Activated CD4-positive, CD25-positive, alpha-beta regulatory T cell (primary cell): ENCODE measurements at places on chromosomes 16 and 17.
A peak's percentile ranks its signal among the peaks of the same experiment; 100 is the strongest.

GRCh38 chr16:66728804-66729203 lies 22.6 kb downstream of the DYNC1LI2 start:
- DNase-seq, result no peak

DNA sequence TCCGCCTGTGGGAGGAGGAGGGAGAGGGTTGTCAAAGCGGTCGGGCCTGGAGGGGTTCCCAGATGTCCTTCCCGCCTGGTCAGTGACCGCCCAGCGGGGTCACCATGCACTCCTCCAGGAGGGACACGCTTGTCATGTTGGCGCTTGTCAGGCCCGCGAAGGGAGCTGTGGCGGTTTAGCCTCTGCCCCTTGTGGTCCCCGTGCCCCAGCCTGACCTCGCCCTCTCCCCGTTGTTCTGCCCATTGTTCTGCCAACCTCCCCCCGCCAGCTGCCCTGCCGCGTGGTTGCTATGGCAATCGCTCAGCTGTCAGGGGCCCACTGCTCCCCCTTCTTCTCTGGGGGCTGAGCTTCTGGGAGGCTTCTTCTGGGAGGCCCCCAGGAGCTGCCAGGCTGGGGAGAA lies 146.4 kb upstream of the CIBAR2 start:
- no peak for DNase-seq

- DNase-seq, result peak; percentile 71
These were observed 55.8 kb upstream of the FASN start for GRCh38 chr17:82153745-82154375.

DNA sequence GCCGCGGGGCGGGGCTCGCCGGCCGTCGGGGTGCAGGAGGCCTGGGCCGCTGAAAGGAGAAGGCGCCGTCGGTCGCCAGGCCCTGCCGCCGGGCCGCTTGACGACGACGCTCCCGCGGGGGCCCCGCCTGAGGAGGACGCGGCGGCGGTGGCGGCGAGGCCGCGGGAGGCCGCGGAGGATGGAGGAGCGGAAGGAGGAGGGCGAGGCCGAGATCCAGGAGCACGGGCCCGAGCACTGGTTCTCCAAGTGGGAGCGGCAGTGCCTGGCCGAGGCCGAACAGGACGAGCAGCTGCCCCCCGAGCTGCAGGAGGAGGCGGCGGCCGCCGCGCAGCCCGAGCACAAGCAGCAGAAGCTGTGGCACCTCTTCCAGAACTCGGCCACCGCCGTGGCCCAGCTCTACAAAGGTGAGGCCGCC lies 430 bp downstream of the HAPSTR1 start:
- peak; percentile 49 for DNase-seq

GRCh38 chr16:89197633-89198416 lies 2.5 kb downstream of the SLC22A31 start:
- DNase-seq, result no peak

- DNase-seq, result no peak
These were observed 49.4 kb downstream of the ADAMTS18 start for GRCh38 chr16:77385481-77385880.

- no peak for DNase-seq
These were observed 1.6 kb downstream of the OMG start for GRCh38 chr17:31295489-31295871.

- no peak for DNase-seq
These were observed 21.8 kb downstream of the CLEC16A start for GRCh38 chr16:10966129-10966528.

DNA sequence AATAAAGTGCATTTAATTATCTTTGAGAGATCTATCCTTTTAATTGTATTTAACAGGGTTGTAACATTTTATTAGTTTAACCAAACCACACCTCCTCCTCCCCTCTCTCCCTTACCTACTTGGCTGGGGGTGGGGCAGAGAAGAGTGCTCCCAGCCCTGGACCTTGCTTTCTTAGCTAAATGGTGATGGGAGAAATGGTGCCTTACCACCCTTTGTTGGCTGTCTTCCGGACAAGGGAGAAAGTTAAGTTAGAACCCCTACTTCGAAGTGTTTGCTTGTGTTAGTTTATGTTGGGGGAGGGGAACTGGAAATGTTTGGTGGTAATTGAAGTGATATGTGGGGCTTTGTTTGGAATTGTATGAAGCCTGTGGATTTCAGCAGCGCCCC lies 3.9 kb downstream of the FZD2 start:
- DNase-seq, result no peak

DNA sequence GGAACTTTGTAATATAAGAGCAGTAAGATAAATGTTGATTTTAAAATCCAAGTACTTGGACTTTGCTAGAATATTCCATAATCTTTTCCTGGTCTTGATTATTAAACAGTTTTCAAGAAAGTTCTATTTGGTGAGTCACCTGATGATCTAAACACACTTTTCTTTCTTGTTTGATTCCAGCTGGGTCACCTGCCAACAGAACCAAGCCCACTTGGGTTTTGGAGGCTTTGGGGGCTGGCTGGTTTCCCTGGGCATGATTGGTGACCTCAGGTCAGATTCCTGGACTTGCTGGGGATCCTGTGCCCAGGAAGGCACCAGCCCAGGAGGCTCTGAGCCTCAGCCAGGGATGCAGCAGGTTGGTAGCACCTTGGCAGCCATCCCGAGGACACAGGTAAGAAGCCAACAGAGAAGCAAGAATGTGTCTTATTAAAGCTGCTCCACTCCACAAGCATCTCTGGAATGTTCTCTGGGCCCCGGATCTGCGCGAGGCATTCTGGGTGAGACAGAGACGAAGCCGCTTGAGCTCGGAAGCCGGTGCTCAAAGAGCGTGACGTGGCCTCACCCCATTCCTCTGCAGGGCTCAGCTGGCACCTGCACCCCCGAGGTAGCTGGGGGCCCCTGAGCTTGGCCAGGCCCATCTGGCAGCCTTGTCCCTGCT lies 3.1 kb upstream of the TEX19 start:
- DNase-seq, result no peak

GRCh38 chr17:76992891-76993290 lies 124.7 kb downstream of the MGAT5B start:
- no peak for DNase-seq

GRCh38 chr16:49773534-49774475 lies 82.1 kb downstream of the ZNF423 start:
- DNase-seq, result no peak

GRCh38 chr16:11752856-11753255 lies 10.2 kb upstream of the TXNDC11 start:
- no peak for DNase-seq

DNA sequence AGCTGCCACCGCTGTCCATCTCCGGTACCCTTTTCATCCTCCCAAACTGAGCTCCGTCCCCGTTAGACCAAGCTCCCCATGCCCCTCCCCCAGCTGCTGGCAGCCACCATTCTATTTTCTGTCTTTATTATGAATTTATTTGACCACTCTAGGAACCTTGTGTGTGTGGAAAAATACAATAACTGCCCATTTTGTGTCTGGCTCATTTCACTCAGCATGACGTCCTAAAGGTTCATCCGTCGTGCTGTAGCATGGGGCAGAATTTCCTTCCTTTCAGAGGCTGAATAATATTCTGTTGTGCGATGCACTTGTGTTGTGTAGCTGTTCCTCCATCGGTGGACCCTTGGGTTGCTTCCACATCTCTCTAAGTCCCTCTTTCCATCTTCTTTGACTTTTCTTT lies 263.1 kb downstream of the SEC14L1 start:
- DNase-seq, result no peak

GRCh38 chr17:78710607-78711006 lies 71.5 kb downstream of the CYTH1 start:
- no peak for DNase-seq

GRCh38 chr16:69763599-69763942 lies 1.4 kb downstream of the WWP2 start:
- DNase-seq, result no peak

GRCh38 chr16:84198401-84198800 lies 7.4 kb downstream of the ADAD2 start:
- no peak for DNase-seq

GRCh38 chr17:68572138-68572842 lies 28.9 kb downstream of the FAM20A start:
- no peak for DNase-seq

DNA sequence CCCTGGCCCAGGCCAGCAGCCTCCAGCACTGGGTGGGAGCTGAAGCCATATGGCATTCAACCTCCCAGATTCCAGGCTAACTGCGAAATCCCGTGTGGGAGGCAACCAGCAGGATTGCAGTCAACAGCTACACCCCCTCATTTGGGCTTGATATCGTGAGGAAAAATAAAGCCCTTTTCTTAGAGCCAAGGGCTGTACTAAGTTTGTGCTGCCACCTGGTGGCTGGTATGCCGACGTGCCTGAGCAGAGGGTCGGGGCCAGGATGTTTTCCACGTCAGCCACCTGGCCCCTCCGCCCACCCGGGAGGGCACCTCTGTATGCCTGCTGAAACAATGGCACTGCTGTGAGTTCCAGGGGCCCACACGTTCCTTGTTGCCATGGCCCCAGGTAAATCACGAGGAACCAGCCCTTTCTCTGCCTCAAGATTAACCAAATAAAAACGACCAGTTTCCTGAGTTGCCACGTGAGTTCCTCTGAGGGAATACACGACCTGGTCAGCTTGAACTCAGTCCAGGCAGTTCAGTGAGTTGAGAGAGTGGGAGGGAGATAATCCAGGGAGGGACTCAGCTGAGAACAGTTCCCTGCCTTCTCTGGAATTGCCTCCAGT lies 9.0 kb downstream of the TMEM98 start:
- DNase-seq, result peak; percentile 42

DNA sequence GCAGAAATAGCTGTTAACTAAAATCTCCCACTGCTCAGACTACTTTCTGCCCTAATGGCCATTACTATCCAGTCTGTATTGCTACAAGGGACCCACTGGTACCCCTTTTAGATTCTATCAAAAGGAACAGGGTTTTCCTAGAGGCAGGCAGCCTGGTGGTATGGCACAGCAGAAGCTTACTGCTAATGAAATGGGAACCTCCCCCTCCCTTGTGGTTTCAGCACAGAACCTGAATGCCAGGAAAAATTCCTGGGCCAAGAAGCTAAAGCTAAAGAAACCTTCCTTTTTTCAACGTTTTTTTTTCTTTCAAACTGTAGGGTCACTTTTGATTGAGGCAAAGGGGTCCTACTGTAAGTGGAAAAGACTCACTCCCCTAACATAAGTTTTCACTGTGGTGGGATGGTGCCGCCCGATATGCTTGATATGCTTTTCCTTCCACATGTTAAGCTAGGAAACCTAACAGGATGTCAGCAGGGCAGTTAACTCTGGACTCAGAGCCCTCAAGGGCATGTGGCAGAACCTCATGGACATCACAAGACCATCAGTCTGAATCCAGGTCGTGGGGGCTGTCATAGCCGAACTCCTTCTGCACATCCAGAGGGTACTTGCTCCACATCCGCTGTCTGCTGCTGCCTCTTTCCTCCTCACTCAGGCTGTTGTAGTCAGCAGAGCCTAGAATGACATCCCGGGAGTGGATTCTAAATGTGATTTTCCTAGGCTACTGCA lies 9.8 kb downstream of the SLC7A6OS start:
- no peak for DNase-seq

DNA sequence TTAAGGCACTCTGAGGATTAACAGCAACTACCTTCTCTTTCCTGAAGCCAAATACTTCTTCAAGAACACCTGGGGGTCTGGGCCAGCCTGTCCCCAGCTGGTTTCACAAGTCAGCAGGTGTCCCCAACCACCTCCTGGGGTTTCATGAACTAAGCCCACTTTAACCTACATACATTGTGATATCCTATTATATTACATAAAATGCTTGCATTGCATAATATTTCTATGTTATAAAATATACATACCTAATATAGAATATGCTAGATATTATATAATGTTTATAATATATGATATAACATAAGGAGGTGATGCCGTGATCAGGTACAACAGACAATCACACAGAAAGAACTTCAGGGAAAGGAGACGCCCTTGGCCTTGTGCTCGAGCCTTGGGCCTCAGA lies 367.6 kb downstream of the C16orf95 start:
- DNase-seq, result no peak

DNA sequence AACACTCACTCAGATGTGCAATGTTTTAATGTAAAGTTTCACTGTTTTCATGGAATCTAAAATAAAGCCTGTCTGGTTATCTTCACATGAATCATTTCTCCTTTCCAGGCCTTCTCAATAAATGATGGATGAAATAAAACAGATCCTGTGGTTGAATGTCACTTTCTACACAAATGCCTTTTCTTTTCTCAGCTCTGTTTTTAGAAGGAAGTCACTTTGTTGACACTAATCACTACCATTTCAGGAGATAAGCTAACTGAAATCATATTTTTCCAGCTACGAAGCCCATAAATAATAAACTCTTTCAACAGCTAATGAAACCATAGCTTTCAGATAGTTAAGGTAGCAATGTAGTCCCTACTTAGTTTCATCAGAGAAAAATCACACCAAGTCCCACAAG lies 17.9 kb downstream of the NME2 start:
- no peak for DNase-seq

DNA sequence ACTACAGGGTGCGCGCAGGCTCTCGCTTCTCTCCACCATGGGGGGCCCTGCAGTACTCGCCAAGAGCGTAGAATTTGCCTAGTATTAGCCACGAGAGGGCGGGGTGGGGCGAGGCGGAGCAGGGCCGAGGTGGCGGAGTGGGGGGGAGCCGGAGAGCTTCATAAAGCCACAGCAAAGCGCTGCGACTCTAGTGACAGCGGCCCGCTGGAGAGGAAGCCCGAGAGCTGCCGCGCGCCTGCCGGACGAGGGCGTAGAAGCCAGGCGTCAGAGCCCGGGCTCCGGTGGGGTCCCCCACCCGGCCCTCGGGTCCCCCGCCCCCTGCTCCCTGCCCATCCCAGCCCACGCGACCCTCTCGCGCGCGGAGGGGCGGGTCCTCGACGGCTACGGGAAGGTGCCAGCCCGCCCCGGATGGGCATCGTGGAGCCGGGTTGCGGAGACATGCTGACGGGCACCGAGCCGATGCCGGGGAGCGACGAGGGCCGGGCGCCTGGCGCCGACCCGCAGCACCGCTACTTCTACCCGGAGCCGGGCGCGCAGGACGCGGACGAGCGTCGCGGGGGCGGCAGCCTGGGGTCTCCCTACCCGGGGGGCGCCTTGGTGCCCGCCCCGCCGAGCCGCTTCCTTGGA lies at the start of gene TBX21:
TBX21 (plus strand) TSS at position 190 of the 627 bp plus-strand sequence; CDS start at position 409, 219 bp downstream.
- peak; percentile 86 for DNase-seq

DNA sequence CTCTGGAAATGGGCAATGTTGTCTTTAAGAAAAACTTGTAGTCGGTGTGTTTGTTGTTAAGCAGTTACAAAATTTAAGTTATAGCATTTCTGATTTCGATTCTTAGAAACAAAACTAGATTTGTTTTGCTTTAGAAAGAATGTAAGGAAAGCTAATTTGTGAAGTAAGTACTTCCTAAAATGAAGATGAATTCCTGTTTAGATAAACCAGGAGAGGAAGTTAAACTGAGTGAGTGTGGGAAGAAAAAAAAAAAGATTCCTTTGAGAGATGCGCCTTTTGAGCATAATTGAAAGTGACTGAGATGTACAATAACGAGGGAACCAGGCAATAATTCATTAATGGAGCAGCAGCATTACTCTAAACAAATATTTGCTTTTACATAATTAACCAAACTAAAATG lies 52.4 kb upstream of the ALOX12 start:
- DNase-seq, result no peak

DNA sequence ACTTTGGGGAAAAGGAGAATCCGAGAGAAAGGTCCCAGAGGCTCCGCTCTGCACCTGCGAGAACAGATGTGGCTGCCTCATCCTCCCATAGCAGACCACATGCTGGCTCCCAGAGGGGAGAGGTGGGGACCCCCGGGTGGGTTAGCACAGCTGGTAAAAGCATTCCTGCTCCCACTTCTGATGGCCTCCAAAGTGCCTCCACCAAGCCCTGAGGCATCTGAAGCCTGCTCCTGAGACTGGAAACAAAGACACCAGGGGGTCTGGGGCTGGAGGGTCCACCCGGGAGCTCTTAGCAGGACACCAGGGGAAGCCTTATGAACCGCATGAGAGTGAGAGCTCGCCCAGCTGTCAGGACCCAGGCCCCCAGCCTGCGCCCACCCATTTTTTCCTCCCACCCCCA lies 46.4 kb downstream of the ZNF423 start:
- DNase-seq, result no peak

GRCh38 chr17:75689441-75689873 lies 22.3 kb downstream of the SAP30BP start:
- DNase-seq, result no peak
